MCF 10A (cell line): ENCODE measurements at places on chromosomes 16 and 17.
A peak's percentile ranks its signal among the peaks of the same experiment; 100 is the strongest.

DNA sequence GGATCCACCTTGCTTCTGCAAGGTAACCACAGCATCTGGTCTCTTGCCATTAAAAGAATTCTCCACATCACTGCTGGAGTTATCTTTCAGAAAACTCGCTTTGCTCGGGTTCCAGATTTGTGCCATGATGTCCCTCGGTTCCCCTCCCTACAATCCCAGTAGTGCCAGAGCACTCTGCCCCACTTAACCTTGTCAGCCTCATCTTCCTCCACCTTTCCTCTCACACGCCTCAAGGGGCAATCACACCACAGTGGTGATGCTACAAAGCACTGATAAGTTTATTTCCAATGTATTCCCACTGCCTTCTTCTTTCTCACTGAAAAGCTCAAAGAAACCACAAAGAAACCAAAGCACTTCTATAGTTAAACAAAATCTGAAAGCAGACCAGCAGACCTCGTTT is 11.4 kb upstream of the CDRT4 start:
- DNase-seq: no peak

DNA sequence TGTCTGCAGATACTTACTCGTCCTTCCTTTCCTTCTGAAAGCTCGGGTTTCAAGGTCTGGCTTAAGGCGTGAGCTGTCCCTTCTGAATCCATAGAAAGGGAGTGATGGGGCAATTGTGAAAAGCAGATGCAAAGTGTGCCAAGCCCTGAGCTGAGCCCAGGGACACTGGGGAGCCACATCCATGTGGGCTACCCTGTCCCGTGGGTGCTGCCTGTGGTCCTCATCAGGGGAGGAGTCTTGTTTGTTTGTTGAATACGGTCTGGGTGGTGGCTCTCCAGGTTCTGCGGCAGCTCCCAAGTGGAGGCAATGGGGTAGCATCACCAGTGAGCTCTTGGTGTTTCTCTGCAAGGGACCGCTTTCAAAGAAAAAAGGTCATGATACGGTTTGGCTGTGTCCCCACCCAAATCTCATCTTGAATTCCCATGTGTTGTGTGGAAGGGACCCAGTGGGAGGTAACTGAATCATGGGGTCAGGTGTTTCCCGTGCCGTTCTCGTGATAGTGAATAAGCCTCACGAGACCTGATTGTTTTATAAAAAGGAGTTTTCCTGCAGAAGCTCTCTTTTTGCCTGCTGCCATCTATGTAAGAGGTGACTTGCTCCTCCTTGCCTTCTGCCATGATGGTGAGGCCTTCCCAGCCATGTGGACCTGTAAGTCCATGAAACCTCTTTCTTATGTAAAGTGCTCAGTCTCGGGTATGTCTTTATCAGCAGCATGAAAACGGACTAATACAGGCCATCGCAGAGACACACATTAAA is 1.0 kb upstream of the ALG1 start:
- DNase-seq: no peak

- DNase-seq: peak; percentile 33
These were observed 34.3 kb downstream of the MYH3 start for GRCh38 chr17:10622617-10623485.

DNA sequence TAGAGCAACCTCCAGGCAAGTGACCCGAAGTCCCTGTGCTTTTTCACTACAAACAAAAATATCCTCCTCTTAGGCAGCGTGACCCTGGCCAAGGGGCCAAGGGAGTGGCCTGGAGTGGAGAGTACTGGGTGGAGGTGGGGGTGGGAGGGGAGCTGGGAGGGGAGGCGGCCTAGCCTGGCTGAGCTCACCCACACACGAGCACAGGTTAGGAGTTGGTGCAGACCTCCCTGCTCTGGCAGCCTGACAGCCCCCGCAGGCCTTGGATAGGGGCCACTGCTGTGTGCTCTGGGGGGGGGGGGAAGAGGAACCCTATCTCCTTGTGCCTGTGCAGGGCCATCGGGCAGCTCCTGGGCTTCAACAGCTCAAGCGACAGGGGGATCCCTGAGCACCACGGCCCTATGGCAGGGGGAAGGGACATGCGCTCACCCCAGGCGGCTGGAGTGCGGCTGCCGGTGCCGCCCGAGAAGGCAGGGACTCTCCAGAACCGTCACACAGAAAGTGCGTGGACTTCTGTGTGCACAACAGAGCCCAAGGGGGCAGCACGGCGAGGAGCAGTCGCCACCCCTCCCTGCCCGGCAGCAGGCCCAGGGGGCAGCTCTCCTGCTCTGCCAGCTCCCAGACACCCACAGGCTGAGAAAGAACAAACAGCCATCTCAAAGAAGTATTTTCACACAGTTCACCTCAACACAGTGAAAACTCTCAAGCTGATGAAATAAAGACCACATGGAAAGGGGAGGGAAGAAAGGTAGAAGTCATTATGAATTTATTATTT is 13.3 kb downstream of the SLC16A3 start:
- DNase-seq: peak; percentile 62

DNA sequence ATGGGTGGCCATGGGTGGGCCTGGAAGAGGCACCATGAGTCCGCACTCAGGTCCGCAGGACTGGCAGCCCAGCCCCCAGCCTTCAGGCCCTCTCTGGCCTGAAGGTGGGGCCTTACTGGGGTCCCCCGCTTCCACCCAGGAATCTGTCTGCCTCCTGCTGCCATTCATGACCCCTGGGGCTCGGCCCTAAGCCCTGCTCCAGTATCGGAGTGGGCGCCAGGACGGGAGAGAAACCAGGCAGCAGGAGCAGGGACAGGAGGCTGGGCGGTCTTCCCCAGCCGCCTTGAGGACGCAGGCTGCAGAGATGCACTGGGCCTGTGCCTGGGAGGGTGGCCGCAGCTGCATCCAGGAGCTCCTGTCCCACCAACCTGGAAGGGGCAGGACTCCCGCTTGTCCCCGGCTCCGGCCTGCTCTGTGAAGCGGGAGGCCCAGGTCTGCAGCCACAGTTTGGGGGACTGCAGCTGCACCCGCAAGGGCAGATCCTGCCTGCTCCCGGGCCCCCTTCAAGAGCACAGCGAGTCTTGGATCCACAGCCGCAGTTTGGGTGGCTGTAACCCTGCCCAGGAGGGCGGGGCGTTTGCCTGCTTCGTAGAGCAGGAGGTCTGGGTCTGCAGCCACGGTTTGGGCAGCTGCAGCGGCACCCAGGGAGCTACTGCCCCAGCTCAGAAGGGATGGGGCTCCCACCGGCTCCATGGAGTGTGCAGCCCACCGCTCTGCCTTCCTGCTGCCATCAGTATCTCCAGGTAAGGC is 81.8 kb upstream of the DNAJA2 start:
- DNase-seq: no peak

- no peak for DNase-seq
These were observed 2.5 kb upstream of the MT1X start for GRCh38 chr16:56679818-56680217.

DNA sequence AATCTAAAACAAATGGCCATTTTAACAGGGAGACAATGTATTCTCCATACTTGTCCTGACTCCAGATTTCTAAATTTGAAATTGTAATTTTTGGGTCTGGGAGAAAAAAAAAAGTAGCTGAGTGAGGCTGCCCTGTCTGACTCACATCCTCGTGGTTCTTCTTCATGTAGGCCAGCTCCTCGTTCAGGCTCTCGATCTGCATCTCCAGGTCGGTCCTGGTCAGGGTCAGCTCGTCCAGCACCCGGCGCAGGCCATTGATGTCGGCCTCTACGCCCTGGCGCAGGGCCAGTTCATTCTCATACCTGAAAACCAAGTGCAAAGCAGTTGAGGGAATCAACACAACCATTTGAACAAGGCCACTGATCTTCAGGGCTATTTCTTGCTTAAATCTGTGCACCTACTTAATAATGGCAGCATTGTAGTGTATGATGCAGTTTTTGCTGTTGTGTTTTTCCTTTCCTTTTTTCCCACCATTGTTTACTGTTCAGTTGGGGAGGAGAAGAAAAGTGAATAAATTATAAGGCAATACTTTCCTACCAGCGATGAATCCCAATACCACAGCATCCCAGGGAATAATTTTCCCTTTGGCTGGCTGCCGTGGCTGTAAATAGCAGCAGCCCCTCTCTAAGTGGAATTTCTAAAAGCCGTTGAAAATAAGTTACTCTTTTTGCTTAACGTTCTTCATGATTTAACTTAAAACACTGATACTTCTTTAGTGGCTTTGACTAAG is 2.2 kb downstream of the KRT12 start:
- no peak for DNase-seq

- peak; percentile 68 for DNase-seq
These were observed 20.2 kb downstream of the CRISPLD2 start for GRCh38 chr16:84839956-84840355.

GRCh38 chr16:86110134-86110533 is 211.2 kb downstream of the IRF8 start:
- no peak for DNase-seq

DNA sequence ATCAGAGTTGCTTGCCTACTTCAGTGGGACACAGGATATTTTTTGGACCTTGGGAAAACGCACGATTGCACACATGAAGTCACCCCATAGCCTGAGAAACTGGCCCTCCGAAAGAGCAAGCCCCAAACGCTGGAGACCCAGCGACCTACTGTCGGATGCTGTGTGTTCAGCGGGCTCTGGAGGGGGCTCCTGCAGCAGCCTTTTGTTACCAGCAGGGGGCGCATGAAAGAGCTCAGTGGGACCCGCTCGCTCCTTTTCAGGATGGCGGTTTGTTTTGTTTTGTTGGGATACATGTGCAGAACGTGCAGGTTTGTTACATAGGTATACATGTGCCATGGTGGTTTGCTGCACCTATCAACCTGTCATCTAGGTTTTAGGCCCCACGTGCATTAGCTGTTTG is 28.4 kb downstream of the MYH3 start:
- DNase-seq: no peak

DNA sequence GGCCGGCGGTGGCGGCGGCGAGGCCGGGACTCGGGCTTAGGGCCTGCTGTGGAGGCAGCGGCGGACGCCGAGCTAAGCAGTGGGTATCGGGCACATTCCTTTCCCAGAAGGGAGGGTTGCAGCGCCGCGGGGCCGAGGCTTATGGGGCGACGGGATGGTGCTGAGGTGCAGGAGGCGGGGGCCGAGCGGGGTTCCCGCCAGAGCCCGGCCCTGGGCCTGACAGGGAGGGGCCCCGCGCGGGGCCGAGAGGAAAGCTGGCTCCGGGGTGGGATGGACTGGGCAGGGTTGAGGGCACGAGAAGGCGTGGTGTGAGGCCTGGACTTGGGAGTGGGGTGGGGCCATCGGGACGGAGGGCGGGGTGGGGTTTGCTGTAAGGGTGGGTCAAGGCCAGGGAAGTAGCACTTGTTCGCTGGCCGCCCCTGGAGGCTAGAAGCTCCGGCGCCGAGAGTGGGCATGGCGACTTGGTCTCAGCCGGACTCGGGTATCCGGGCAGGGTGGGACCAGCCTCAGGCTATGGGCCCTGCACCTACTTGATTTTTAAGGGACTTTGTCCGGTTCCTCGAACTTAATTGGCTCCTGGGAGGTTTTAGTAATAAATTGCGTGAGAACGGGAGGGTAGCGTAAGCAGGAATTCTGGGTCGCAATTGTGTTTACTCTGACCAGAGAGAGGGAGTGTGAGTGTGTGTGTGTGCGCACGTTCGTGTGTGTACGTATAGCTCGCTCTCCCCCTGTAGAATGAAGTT is 396 bp downstream of the NFE2L1 start:
- peak; percentile 94 for DNase-seq

DNA sequence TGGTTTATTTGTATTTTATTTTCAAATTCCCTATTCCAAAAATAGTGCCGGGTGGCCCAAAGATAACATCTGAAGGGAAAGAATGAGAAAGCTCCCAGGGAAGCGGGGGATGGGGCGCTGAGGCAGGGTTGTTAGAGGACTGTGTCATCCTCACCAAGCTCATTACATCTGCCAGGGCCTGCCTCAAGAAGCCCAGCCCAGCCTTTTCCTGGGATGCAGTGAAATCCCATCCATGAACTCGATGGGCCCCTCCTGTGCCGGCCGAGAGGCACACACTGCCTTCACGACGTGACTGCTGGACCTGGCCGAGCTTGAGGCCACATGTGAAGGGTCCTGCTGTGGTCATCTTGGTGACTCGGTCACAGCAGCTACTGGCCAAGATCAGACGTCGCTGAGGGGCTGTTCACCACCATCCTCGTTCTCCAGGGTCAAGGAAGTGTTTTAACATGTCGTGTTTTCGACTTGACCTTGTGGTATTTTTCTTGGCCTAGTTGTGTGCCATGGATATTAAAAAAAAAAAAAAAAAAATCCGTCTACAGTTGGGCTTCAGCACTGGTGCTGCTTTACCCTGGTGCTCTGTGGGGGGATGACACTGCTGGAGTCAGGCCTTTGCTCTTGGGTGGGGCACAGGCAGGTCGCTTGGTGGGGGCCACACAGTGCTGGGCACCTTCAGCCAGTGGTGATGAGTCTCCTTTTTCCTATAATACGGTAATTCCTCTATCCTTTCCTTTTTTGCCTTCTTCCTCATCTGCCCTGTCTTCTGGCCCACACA is 4.9 kb downstream of the TIMM22 start:
- no peak for DNase-seq

- DNase-seq: peak; percentile 80
These were observed 2.0 kb downstream of the ZNF319 start for GRCh38 chr16:57998486-57998885.

DNA sequence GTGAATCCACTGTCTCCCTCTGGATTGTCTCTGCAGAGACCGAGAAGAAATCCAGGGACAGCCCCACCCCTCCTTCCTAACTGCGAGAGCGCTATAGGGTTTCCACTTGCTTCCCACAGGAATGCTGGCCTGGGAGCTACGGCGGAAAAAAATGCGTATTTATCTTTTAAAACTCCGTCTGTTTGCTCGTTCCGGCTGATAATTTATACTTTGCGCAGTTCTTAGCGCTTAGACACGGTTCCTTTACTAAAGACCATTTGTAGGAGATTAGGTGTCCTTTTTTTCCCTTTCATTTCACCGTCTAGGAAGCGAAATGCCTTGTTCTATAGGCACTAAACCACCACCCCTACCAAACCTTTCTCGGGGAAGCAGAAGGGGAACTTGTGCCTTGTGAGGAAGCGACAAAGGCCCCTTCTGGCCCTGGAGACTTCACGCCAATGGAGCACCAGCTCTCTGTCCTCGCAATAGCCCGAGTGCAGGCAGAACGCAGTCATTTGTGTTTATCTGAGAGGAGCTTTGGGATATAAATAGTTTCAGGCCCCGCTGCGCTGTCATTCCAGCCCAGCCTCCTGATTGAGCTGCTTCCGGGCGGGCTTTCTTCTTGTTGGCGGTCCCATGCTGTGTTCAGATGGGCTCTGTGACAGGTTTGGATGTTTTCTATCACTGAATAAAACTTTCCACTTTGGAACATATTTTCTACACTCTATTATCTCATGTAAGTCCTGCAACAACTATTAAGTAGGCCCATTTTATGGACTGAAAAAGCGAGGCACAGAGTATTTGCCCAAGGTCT is 791 bp upstream of the SUPT4H1 start:
- DNase-seq: no peak

DNA sequence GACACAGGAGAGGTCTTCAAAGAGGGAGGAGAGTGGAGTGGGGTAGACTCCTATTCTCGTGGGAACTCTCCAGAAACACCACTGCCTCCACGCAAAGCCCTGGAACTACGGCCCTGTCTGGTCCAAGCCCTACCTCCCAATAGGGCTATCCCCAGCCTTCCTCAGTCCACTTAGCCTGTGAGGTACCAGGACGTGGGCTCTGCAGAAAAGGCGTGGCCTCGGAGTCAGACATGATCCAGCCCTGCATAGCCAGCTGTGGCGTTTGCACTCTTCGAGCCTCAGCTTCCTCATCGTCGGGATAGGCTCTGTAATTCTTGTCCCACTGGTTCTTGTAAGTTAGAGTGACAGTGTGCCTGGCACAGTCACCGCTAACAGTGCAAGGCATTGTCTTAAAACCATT is 13.8 kb downstream of the ENDOV start:
- no peak for DNase-seq
